ENCODE measurements at places on chromosomes 16 and 17.

GRCh38 chr17:49555495-49556222 is 20.0 kb upstream of the NXPH3 start:
- no peak for DNase-seq

- DNase-seq: no peak
Measured at GRCh38 chr17:50948711-50949110, 82.6 kb upstream of the TOB1 start.

DNA sequence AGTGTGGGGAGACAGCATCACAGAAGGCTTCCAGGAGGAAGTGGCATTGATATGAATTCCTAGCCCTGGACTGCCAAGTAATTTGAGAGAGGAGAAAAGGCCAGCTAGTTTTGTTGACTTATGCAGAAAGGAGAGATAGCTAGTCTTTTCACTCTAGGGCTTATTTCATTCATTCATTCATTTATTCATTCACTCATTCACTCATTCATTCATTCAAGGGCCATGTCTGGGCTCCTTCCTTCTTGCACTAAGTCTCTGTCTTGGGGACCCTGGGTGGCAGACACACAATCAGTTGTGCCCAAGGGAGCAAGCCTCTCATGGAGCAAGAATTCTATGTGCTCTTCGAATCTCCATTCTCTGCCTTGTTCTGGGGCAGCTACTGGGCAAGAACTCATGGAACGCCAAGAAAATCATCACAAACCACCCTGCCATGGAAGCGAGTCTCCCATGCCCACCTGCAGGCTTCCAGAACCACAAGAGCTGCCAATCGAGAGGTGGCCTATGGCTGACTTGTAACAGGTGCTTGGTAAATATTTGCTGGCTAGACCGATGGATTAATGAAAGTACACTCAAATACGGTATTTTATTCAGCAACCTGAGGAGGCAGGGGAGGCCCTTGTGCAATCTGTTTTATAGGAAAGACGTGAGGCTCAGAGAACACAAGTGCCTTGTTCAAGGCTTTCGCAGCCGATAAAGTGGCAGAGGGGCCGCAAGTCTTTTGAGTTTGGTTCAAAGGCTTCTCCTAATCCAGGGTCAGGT is 223.6 kb downstream of the XYLT1 start:
- DNase-seq: no peak

DNA sequence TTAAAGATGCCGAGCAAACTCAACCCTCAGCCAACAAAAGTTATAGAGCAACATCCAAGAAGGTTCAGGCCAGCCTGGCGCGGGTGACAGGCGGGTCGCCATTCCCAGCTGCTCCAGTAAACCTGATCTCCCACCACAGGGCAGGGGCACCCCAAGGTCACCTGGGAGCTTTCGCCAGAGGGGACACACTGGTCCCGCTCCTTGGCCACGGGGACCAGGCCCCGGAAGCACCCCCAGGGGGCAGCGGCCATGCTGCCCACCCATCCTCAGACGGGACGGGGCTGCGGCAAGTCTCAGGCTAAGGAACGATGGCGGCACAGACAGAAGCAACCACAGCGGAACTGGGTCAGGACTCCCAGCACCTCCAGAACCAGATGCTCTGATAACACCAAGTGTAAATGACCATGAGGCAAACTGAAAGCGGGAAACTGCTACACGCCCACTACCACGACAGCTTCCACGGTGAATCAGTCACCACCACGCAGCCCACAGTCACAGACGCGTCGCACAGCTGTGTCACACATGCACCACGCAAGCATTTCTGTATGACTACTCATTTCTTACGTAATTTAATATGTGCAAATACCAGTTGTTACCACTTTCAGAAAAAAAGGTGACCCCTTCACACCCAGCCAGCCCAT is 14.1 kb upstream of the CCDC154 start:
- peak; percentile 19 for DNase-seq

GRCh38 chr16:85484347-85485300 is 128.5 kb upstream of the GSE1 start:
- no peak for DNase-seq

DNA sequence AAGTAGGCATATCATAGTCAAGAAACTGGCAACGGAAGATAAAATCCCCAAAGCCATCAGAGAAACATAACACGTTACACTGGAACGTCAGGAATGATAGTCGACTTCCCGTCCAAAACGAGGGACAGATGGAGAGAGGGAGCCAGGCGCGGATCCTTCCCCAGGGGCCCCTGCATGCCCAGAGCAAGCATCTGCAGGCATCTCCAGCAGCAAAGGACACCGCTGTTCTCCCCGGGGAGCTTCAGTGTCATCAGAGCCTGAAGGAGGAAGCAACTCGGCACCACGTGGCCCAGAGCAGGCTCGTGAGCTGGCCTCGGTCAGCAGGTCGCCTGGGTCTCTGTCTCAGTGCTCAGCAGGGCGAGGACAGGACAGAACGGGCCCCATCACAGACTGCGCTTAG is 50.1 kb downstream of the LMF1 start:
- DNase-seq: no peak

DNA sequence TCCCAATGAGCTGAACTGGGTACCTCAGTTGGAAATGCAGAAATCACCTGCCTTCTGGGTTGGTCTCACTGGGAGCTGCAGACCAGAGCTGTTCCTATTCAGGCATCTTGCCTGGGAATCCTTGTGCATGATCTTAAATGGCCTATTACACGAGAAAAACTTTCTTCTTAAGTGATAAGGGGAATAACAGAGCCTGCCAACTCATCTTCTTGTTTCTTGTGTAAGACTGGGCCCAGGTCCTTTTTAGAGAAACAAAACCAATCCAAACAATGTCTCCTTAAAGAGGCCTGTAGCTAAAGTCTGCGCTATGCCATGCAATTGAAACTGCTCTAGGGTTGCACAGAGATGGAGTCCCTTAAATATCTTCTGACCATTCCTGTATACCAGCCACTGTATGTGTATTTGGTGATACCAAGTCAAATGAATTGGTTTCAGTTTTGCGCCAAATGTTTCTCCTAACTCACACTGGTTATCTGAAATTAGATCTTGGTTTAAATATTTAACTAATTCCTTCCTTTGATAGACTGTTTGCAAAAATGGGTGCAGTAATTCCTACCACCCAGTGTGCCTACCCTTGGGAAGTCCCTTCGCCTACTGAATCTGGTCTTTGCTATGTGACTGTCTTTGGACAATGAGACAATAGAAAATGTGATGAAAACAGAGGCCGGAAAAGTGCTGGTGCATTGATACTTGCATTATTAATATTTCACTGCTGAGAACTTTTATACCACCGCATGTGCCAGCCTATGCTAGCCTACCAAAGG is 6.5 kb upstream of the CCL23 start:
- no peak for DNase-seq

DNA sequence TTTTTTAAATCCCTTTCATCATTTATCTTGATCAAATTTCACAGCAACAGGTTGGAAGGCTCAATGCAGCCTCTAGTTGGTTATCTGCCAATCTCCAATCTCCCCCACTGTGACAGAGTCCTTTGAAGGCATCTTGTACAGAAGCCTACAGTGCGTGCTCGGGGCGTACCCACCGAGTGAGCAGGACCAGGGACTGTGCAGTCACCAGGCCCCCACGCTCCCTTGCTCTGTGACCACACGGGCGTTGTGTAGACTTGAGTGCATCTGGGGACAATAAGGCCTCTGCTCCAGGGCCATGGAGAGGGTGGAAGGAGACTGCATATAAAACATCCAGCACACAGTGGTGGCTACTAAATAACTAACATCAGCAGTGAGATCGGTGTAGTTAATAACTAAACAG is 63.4 kb downstream of the GTF3C1 start:
- DNase-seq: no peak

- DNase-seq: no peak
Measured at GRCh38 chr17:38725066-38725465, 5.1 kb upstream of the CISD3 start.

DNA sequence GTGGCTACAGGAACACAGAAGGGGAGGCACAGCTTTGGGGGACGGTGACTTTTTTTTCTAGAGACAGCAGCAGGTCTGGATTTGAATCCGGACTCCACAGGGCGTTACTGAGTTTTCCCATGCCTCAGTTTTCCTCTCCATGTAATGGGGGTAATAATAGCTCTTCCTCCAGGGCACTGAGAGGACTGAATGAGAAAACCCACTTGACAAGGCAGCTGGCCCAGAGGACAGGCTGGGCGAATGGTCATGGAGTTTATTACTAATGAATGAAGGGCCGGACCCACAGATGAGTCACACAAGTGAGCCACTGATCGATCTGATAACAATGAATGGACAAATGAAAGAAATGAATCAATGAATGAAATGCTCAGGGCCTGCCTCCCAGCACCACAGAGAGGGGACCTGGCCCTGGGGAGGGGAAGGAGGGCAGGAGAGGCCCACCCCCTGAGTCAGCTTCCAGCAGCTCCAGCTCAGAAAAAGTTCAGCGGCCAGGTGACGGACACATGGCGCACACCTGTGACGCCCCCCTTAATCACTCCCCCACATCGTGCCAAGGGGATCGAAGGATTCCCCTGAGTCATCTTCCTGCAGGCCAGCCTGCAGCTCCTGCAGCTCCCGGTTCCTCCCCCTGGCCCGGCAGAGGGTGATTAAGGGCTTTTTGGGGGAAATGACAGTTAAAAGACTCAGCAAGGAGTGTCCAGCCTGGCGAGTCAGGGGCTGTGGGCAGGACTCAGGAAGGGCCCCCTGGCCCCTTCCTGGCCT is 54.3 kb downstream of the SOCS1 start:
- DNase-seq: peak; percentile 53

GRCh38 chr16:88697831-88698615 is 8.2 kb downstream of the RNF166 start:
- no peak for DNase-seq

- DNase-seq: no peak
Measured at GRCh38 chr17:13537871-13538643, 63.7 kb downstream of the HS3ST3A1 start.

DNA sequence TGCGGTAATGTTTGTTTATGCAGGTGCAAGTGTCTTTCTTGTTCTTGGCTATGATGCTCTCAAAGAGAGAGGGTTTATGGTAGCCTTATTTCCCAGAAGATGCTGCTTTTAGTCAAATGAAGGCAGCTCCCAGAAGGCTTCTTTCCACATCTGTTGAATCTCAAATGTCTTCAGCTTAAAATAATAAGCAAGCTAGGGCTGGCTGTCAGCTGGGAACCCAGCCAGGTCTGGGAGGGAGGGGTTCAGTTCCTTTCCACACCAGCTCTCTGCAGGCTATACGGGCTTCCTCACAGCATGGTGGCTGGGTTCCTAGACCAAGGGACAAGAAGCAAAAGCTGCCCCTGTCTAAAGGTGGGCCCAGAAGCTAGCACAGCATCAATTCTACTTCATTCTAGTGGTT is 47.4 kb upstream of the ATF7IP2 start:
- no peak for DNase-seq

DNA sequence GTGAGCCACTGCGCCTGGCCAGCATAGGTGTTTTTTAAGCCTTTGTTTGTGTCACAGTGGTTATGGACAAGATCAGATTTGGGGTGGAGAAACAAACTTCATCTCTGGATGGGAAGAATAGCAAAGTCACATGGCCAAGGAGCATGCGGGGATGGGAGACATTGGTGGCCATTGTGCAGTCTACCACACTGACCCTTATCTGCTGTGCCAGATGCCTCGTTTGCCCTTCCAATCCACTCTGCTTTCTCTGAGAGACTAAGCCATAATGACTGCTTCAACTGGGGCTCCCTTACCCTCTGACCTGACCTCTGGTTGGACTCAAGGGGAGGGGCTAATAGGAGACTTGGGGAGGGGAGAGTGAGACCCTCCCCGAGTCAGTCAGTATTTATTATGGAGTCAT is 166.8 kb downstream of the PRKCB start:
- DNase-seq: no peak

DNA sequence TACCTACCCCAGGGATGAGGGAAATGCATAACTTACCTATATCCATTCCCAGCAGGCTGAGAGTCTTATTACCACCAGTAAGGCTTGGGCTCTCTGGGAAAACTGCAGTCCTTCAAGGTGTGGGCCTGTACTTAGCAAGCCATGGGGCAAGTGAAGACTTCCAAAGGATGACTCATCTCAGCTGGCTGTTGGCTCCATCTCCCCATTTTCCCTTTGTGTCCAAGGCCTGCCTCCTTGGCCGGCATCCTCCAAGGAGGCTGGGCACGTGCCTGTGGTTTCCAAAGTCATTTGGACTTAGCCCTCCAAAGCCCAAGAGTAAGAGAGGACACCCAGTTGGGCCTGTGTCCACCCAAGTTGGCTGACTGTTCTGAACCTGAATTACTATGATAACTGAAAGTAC is 89.8 kb downstream of the TMEM100 start:
- no peak for DNase-seq

DNA sequence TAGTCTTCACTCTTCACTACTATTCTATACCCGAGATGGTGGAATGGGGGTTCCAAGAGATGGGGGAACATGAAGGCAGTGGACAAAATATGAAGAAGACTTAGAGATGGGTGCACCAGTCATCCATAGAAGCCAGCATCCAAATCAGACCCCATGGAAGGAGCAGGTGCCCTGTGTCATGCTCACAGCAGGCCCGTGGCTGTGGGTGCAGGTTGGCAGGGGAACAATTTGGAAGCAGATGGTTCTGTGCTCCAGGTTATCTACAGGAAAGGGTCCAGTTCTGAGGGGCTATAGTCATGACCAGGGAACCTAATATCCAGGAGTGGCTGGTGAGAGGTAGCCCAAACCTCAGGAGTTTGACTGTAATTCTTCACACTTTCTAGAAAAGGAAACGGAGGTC is 9.6 kb upstream of the LPCAT2 start:
- DNase-seq: no peak

DNA sequence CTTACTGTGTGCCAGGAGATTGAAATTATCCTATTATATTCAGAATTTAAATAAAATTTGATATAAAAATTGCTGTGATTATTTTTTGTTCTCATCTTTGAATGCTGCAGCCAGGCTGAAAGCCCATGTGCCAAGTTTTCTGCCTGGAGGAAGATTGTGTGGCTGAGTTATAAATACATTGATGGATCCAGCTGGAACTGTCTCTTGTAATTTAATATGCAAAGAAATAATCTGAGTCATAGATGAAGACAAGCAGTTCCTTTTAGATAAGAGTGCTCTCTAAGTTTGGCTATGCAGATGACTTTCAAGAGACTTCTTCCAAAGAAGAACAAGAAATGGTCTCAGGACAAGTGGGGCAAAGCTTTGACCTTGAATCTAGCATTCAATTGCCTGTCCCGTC is 871.0 kb downstream of the CDH11 start:
- DNase-seq: no peak

DNA sequence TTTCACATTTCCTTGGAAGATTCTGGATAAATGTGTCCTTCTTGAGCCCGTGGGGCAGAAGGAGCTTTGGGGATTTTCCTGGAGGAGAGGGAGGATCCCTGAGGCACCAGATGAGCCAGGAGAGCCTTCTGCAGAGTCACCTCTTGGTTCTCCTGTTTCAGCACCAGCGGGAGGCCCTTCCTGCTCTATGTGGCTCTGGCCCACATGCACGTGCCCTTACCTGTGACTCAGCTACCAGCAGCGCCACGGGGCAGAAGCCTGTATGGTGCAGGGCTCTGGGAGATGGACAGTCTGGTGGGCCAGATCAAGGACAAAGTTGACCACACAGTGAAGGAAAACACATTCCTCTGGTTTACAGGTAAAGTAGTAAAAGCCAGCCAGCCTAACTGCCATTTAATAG is 77.1 kb downstream of the ARSG start:
- DNase-seq: no peak

- DNase-seq: no peak
Measured at GRCh38 chr16:60091071-60091470, 1357.0 kb upstream of the GOT2 start.
